Cerebellar cortex (tissue), 1 donor: ENCODE measurements at places on chromosomes 5 and 9.

- DNase-seq = no peak
Measured at GRCh38 chr9:8365029-8365428, 565.5 kb upstream of the DMAC1 start.

DNA sequence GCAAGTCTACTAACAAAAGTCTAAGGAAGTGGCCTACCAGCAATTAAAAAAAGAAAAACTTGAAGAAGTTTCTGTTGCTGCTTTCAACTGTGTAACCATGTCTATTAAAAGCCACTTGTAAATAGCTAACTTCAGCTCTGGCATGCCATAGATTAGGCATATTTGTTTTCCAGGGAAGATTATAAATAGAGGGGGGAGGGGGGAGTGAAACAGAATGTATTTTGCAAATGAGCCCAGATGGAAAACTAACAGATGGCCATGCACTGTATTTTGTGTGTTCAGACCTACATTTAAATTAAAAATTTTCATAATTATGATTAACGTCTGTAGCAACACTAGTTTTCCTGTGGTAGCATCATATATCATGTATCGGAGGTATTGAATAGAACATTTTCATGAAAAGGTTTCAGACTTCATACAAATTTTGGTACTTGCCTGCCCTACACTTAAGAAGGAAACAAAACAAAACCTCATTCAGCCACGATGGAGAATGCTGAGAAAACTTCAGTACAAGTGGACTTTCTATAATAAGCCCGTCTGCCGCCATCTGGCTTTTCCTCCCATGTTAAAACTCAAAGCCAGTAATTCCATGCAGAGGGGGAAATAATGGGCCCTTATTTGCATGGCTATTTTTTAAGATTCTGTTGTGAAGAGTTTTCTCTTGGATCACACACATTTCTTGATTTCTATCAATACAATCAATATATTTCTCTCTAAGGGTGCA, 220.4 kb upstream of the SMARCA2 start:
- DNase-seq = no peak

DNA sequence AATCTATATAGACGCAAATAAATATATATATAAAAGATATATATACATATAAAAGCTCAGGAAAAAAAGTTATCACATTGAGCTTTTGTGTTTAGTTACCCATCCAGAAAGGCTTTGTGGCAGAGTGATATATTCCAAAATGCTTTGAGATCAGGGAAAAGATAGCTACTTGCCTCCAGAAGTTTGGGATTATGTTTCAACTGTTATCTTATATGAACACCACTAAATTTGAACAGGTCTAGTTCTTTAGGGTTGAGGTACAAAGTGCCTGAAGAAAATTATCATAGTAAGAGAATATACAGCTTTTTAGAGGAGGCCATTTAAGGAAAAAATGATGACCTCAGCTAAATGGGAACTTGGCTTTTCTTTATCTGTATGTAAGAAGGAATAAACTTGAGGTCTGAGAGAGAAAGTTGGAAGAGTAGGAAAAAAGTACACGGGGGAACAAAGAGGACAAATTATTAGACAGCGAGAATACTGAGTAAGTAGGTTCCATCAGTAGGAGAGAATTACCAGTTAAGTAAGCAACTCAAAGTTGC, 2.4 kb downstream of the ERP44 start:
- no peak for DNase-seq

- DNase-seq = no peak
Measured at GRCh38 chr5:143641549-143642355, 170.2 kb upstream of the HMHB1 start.

- DNase-seq = no peak
Measured at GRCh38 chr5:106940301-106940846, 730.4 kb downstream of the EFNA5 start.

GRCh38 chr9:137785704-137786161, 91.8 kb upstream of the CACNA1B start:
- peak; percentile 26 for DNase-seq

DNA sequence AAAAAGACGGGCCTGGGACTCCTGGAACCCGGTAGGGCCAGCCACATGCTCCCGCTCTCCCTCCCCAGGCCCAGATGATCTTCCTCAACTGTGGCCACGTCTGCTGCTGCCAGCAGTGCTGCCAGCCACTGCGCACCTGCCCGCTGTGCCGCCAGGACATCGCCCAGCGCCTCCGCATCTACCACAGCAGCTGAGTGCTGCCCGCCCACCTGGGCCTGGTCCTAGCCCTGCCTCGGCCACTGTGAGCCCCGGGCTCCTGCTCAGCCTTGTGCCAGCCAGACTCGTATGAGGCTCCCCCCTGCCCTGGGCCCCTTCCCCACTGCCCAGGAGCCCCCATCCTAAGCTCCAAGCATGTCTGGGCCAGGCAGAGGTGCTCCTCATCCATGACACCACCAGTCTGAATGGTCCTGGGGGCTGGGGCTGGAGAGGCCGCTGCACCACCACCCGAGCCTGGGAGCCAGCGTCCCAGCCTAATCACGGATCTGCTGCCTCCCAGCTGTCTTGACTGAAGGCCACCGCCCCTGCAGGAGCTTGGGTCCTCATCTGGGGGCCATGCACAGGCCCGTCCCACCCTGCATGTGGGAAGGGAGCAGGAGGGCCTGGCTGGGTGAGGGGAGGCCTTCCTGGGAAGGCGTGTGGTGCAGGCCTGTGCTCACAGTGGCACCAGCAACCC, 51.5 kb downstream of the LRSAM1 start:
- DNase-seq = no peak

- no peak for DNase-seq
Measured at GRCh38 chr5:21680196-21680595, 1172.9 kb downstream of the CDH12 start.

DNA sequence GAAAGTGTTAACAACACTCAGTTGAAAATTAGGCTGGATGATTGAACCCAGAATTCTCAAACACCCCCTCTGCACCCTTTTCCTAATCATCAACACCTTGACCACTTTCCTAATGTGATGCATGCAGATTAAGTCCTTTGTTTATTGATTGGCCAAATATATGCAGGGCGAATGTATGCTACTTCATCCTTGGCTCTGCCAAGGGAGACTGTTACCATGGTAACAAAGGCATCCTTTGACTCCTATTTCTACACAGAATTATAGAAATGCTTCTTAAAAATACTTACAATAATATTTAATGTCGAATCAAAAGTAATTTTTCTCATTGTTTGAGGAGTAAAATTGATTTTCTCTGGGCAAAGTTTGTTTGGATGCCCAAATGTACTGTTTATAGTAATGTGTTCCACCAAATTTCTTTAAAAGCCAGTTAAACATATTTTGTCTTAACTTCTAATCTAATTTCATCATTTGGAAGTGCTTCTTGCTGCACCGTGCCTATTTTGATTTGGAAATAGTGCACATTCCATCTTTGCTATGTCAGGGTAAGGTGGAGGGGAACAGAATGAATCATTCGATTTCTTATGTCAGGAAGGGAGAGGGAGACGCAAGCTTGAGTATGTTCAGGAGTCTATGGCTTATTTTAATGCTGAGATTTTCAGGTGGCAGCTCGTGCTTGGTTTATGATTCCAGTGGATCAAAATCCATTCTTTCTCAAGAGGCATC, 1384.3 kb upstream of the WWC1 start:
- DNase-seq = no peak

GRCh38 chr5:74124826-74125225, 498.8 kb downstream of the ARHGEF28 start:
- DNase-seq = no peak

- no peak for DNase-seq
Measured at GRCh38 chr5:85921590-85921989, 696.2 kb upstream of the COX7C start.

GRCh38 chr5:52378237-52378636, 409.5 kb upstream of the ITGA1 start:
- no peak for DNase-seq

GRCh38 chr5:15692706-15693381, 192.9 kb downstream of the FBXL7 start:
- DNase-seq = no peak

- DNase-seq = peak; percentile 55
Measured at GRCh38 chr9:130181678-130182380, 9.6 kb downstream of the NCS1 start.

DNA sequence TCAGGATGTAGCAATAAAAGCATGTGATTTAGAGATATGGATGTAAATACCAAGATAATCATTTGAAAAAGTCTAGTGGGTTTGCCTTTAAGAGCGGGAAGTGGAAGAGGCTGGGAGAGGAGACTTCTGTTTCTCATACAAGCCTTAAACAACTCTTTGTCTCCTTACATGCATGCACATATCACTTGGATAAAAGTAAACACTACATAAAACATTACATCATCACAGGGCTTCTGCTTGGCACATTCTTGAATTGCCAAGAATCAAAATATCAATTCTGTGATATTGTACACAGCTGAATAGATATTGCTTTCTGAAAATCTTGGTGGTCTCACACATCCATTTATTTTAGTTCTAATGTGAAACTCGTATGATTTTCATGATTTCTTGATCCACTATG, 57.6 kb downstream of the FOXD1 start:
- no peak for DNase-seq

- DNase-seq = no peak
Measured at GRCh38 chr5:179432547-179432946, 87.3 kb upstream of the ADAMTS2 start.

- DNase-seq = no peak
Measured at GRCh38 chr5:37120270-37120669, 128.9 kb downstream of the CPLANE1 start.

GRCh38 chr5:81363093-81363871, 30.7 kb downstream of the ACOT12 start:
- DNase-seq = no peak

- DNase-seq = no peak
Measured at GRCh38 chr5:5523066-5523505, 100.6 kb downstream of the ICE1 start.

- no peak for DNase-seq
Measured at GRCh38 chr5:159814805-159815585, 101.3 kb upstream of the ADRA1B start.

GRCh38 chr9:136882109-136882946, 4.0 kb upstream of the TRAF2 start:
- DNase-seq = no peak

- no peak for DNase-seq
Measured at GRCh38 chr9:105243015-105243686, 1.3 kb upstream of the SLC44A1 start.

- DNase-seq = no peak
Measured at GRCh38 chr5:140153905-140154304, 21.1 kb upstream of the CYSTM1 start.

DNA sequence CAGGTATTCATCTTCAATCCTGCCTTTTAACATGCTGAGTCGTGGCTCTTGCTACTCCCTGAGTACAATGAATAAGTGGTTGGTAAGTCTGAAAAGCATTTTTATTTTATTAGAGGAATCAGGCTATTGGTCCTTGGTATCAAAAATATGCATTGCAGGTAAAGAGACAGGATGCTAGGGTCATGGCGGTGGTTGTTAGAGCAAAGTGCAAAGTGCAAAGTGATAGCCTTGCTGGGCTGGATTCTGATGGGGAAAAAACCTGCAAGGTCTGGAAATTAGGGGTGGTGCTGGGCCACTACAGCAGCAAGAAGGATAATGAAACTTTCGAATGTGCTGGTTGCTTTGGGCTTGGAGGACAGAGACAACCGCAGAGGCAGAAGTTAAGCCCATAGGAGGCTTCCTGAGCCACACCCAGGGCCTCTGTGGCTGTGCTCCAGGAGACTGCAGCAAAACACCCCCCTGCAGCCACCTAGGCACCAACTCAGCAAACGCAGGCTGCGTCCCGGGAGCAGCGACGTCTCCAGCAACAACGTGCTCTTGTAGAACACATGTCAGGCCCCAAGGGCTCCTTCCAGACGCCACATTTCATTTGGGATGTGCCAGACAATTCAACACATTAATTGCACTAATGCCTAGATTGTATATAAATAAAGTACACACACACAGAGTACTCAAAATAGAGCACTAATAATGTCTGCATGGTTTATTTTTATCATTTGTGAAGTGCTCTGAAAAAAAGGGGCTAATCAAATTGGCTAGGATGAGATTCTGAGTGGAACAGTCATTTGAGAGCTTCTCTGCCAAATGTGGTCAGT, 149.8 kb upstream of the RAPGEF1 start:
- no peak for DNase-seq

- DNase-seq = no peak
Measured at GRCh38 chr5:1490376-1490775, 33.4 kb downstream of the LPCAT1 start.

- DNase-seq = no peak
Measured at GRCh38 chr5:37859805-37860204, 20.0 kb upstream of the GDNF start.

DNA sequence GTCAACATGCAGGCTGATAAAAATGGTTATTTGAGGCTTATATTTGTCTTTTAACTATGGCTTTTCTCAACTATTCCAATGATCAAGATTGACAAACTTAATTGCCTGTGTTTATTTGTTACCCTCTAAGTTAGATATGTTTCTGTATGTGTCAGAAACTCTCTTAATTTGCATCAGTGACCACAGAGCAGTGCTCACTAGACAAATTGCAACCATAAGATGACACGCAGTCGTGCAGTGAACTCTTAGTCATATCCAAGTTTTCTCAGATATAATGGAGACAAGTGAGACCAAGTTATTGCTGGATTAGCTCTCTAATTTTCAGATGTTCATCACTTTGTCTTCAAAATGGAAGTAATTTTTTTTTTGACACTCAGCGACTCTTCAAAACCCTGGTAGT, 342.2 kb upstream of the RFX3 start:
- DNase-seq = no peak

- no peak for DNase-seq
Measured at GRCh38 chr5:54912021-54912420, 73.4 kb downstream of the ESM1 start.

GRCh38 chr5:102762095-102762534, 7.0 kb downstream of the PAM start:
- peak; percentile 23 for DNase-seq

DNA sequence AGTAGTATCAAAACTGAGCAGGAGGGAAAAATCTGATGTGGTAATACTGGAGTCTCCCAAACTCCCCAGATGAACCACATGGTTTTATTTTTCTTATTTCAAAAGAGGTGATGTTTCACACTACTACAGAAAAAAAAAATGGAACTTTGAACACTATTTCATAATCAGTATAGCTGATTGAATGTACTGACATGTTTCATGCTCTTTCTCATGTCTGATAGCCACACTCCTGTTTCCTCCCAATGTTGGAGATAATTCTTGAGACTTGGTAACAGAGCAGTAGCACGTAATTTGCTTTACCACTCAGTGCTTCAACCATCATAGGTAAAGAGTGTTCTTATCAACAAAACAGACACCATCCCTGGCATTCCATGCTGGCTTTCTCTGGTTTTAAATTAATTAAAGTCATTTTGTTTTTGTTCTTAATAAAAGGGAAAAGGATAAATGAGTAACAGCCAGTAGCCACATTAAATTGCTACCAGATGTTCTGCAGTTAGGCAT, 85.2 kb downstream of the MUSK start:
- DNase-seq = no peak

DNA sequence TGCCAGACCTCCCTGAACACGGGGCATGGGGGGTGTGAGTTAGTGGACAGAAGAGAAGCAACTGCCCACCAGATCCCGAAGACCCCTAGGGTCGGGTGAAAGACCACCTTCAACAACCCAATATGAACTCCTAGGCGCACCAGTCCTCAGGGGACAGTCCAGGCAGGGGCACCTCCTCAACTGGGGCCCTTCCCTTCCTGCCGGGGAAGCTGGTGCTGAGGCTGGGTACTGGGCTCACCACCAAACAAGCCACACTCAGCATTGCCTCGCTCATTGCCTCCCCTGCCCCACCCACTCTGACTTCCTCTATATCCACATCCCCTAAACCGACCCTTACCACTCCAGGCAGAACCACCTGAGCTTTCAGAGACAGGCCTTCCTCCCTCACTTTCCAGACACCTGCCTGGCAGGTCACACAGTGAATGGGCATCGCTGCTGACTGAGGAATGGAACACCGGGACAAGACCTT, 42.5 kb downstream of the SEMA4D start:
- no peak for DNase-seq

GRCh38 chr5:157574456-157575380, 857 bp downstream of the ADAM19 start:
- DNase-seq = no peak
